ENCODE measurements at places on chromosomes 4 and X.
A peak's percentile ranks its signal among the peaks of the same experiment; 100 is the strongest.

DNA sequence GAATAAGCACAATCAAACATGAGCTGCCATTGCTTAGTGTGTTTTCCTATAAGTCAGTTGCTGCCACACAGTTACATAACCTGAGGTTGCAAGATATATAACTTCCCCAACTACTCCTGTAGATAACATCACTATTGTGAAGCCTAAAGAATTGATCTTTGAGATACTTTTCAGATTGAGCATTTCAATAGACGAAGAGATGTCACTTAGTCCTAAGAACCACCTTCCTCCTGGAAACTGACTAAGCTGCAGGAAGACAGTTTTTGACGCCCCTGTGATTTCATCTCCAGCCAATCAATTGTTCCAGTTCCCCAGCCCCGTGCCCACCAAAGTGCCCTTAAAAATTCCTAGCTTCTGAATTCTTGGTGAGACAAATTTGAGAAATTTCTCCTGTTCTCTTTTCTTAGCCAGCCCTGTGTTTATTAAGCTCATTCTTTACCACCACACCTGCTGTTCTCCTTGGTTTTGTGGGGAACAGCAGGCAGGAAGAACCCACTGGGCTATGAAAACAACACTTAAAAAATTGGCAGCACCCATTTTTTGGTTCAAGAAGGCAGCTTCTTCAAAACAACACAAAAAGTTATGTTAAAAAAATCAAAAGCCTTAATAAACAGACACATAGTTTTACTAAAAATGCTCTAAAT lies 317.1 kb upstream of the PABPC4L start:
- no peak for DNase-seq

DNA sequence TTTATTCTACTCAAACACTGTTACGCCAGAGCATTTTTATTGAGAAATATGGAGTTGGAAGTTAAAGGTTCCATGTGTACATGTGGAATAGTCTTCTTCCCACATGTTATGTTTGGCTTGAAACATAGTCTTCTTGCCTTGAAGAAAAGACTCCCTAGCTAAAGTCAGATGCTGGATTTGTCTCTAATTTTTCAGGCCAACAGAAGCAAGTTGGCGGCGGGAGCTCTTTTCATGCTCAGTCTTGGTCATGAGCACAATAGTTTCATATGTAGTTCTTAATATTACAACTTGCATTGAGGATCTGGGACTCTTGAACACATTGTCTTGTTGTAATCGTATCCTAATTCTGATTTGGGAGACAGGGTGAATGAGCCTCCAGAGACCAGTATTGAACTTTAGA lies 19.4 kb downstream of the SEPTIN11 start:
- no peak for DNase-seq

GRCh38 chr4:21512353-21512752 lies 436.2 kb downstream of the KCNIP4 start:
- DNase-seq: no peak

GRCh38 chr4:31949045-31949444 lies 1228.9 kb downstream of the PCDH7 start:
- DNase-seq: no peak

GRCh38 chr4:143473334-143474126 lies 40.0 kb upstream of the SMARCA5 start:
- DNase-seq: no peak

DNA sequence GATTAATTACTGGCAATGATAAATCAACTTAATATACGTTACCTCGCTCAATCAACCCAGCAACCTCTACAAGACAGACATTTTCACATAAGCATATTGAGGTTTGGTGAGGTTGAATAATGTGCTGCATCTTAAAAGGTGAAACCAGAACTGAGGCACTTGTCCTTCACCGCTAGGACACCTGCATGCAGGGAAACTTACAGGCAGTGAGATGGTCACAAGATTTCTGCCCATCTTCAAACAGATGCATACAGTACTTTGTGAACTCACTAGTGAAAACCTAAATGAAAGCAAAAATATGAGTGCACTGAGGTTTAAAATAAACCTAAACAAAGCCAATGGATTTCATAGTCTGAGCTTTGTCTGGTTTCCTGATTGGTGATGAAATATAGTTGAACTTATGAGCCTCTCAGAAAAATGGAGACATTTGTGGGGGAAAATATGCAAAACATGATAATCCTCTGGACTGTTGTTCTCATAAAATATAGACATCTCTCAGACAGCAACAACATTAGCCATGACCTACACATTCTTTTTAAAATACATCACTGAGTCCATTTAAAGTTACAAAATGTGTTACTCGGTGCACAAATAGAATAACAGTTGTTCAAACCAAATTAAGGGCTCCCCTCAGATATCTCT lies 20.9 kb upstream of the PRSS12 start:
- DNase-seq: no peak

DNA sequence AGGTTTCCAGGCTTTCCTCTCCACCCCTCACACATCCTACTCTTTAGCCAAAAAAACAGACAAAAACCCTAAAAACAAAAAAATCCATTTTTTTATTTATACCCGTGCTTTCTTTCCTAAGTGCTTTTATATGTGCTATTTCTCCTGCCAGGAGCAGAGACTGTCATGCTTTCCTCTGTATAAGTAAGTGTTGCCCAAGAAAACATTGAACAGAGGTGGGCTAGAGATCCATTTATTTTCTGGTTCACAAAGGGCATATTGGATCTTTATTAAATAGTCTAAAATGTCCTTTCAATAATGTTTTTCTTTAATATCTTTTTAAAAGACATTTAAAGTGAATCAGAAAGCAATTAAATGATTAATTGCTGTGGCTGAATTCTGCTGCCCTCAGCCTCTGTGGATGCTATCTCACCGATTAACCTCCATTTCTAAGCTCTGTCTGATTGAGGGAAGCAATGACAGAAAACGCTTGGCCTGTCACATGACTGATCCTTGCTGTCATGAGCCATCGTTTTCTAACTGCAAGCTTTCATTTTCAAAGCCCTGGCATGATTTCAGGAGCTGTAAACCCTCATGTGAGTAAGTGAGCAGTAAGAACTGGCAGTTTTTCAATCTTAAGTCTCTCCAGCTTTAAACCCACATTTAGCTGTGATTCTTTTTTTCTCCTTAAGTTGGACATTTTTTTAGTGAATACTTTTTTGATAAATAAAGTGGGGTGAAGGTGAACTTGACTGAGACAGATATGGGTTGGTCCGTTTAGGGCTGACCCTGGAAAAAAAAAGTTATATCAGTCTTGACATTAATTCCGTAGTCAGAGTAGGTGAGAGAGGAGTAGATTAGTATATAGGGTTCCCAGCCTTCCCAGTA lies 180.7 kb upstream of the PGRMC2 start:
- peak; percentile 85 for DNase-seq

GRCh38 chrX:66050140-66050569 lies 10.3 kb upstream of the VSIG4 start:
- no peak for DNase-seq

- no peak for DNase-seq
Observed at GRCh38 chr4:146049802-146050201, 111.2 kb upstream of the ZNF827 start.

DNA sequence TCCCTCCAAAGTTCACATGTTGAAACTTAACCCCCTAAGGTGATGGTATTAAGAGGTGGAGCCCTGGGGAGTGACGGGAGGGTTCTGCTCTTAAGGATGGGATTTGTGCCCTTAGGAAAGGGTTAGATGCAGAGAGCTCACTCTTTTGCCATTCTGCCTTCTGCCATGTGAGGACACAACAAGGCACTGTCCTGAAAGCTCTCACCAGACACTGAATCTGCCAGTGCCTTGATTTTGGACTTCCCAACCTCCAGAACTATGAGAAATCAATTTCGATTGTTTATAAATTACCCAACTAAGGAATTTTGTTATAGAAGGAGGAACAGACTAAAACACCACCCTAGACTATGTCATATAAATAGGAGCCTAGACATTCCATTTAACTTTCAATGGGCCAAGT lies 11.7 kb downstream of the LRP2BP start:
- no peak for DNase-seq

DNA sequence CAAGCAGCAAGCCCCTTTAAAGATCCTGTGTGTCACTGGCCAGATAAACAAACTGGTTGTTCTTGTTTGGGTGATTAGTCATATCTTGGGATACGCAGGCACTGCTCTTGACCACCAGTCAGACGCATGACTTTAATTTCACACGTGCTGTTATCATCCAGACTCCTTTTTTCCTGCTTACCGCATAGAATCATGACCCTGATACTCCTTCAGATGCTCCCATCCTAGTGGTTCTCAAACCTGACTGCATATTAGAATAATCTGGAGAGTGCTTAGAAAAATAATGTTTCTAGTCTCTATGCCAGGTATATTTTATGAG lies 78.8 kb downstream of the CLDN22 start:
- no peak for DNase-seq

DNA sequence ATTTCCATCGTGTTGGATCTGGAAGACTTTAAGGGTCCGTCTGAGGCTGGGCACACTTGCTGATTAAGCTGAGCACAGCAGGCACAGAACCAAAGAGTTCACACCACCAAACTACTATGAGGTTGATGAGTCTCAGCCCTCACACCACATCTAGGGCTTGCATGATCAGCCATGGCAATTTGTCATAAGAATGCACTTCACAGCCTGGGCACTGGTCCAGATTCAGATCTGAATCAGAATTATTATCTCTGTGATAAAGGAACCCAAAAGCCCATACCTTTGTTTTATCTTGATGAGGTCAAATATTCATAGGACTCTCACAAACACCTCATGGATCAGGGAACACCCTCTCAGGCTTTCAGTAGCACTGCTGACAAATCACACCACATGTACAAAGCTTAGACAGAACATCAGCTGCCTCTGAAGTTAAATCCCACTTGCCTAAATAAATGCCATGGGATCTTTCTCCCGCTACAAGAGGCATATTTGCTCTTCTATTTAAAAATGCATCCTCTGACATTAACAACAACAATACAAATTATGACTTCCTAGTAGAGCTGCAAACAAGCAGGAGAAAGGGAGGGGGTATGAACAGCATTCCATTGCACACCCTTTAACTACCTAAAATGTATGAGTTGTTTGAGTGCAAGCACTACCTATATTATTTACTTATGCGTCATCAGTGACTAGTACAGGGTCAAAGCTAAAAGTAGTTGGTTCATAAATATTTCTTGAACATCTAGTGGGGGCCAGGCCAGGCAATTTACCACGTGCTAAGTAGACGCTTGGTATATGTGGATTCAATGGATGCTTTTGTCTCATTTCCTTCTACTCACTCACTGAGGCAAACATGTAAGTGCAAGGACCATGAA lies 186.3 kb upstream of the FGF13 start:
- DNase-seq: no peak

DNA sequence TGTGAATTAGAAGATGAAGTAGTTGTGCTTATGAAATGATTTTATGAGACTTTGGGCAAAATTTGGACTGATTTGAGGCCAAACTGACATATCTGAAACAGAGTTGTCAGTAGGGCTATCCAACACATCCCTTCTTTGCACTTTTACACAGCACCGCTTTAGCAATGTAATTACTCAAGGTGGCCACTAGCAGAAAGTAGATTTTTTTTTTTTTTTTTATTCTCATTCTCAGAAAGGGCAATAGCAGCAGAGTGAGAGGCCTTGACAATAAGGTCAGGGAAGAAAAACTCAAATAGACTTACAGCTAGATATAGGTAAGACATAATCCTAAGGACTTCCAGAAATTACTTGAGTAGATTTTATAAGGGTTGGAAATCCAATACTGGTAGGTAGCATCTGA lies 414.3 kb downstream of the NAP1L3 start:
- no peak for DNase-seq

DNA sequence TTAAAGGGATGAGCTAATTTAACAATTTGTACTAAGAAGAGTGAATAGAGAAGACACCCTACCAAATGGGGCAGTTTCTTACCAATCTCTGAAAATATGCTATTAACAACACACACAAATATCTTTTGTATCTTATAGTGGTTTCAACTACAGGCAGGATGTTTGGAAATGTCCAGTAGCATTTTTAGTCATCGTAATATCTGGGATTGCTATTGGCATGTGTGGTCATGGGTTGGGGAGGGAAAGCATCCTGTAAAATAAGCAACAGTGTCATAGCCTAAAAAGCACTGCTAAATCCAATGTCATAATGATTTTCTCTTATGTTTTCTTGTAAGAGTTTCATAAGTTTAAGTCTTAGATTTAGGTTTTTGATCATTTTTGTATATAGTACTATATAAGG lies 29.3 kb upstream of the ABCG2 start:
- no peak for DNase-seq

GRCh38 chr4:164319688-164320087 lies 434.2 kb upstream of the SMIM31 start:
- no peak for DNase-seq

DNA sequence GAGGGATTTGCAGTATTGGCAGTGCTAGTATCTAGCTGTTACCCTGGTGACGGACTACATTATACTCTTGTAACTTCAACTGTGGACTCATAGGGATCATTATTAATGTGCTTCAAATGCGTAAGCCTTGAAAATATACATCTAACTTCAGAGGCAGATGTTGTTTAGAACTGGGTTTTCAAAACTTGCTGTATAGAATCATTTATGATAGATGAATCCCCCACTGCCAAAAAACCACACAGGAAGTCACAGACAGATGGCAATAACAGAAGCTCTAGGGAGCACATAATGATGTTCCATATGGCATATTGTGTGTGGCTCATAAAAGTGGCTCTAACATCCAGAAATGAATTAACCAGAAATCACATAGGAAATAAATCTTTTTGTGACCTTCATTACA lies 62.3 kb upstream of the RELL1 start:
- DNase-seq: no peak

- no peak for DNase-seq
Observed at GRCh38 chr4:119728692-119729593, 100.3 kb upstream of the PDE5A start.

GRCh38 chrX:15560924-15561323 lies 39.8 kb downstream of the ACE2 start:
- DNase-seq: no peak

- DNase-seq: no peak
Observed at GRCh38 chr4:69485130-69485529, 10.6 kb downstream of the UGT2B4 start.

GRCh38 chr4:189823591-189823990 lies 117.1 kb upstream of the FRG1 start:
- DNase-seq: no peak

- DNase-seq: no peak
Observed at GRCh38 chr4:91622925-91623602, 680.7 kb upstream of the GRID2 start.

DNA sequence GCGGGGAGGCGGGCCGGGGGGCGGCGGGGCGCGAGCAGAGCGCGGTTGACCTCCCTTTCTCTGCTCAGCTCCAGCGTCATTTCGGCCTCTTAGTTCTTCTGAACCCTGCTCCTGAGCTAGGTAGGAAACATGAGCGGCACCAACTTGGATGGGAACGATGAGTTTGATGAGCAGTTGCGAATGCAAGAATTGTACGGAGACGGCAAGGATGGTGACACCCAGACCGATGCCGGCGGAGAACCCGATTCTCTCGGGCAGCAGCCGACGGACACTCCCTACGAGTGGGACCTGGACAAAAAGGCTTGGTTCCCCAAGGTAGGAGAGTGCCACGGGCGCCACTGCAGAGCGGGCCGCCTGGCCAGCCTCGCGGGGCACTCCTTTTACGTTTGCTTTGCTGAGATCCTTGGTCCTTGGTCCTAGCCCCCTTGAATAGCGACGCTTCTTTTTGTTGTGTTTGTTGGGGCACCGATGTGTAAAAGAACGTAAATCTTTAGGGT lies at the start of gene HTATSF1:
Gene HTATSF1 (plus strand): TSS at position 37 of the 497 bp plus-strand sequence. CDS start 93 bp downstream, at position 130.
- no peak for DNase-seq

GRCh38 chr4:37279894-37280592 lies 35.5 kb downstream of the NWD2 start:
- DNase-seq: no peak

- no peak for DNase-seq
Observed at GRCh38 chrX:45762699-45763647, 562.3 kb upstream of the DIPK2B start.
